ENCODE measurements at places on chromosomes 7 and 10.
A peak's percentile ranks its signal among the peaks of the same experiment; 100 is the strongest.

DNA sequence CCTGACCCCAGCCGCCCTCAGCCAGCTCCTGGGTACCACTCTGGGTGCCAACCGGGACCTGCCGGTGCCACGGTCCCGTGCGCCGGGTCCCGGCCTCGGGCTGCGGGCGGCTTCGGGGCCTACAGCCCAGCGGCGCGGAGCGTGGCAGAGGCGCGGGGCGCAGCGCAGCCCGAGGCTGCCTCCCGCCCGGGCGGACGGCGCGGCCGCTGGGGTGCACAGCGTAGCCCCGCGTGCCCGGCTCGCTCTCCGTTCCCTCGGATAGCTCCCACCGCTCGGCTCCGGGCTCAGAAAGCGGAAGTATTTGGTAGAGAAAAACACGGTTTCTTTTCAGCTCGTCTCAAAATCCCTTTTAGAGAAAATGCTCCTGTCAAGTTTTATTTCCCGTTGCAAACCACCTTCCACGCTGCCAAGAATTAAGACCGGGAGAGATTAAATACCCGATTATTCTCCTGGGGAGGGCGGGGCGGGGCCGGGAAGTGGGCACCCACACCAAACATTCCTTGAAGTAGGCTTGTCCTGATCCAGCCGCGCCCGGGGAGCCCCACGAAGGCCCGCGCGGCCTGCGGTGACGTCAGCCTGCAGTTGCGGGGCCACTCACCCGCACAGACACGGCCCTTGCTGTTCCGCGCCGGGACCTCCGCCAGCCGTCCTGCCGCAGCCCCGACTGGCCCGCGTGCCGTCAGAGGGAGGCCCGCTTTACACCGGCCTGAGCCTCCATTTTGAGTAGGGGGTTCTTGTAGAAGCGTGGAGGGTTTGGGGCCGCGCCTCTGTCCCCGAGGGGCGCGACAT lies 7.2 kb downstream of the HOXA13 start:
- no peak for DNase-seq

GRCh38 chr10:29828956-29829355 lies 194.2 kb upstream of the SVIL start:
- no peak for DNase-seq

GRCh38 chr7:96202102-96202501 lies 119.8 kb downstream of the SLC25A13 start:
- DNase-seq = no peak

GRCh38 chr7:24812305-24812945 lies 55.2 kb upstream of the GSDME start:
- peak; percentile 40 for DNase-seq

DNA sequence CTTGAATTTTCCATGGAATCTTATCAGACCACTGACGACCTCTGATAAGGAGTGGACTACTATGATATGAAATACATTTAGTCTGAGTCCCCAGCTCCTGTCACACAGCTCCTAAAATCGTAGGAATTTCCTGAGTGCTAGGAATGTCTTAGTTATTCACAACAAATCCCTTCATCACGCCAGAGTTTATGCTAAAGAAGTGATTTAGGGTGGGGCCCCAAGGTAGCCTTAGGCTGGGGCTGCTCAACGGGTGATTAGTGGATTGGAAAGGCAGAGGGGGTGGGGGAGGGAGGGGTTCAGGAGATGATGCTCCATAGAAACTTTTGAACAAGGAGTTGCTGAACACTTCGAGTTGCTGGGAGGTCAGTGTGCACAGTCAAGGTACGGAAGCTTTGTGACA lies 7.0 kb upstream of the TET1 start:
- DNase-seq = no peak

GRCh38 chr10:70145666-70146488 lies 623 bp downstream of the TYSND1 start:
- peak; percentile 90 for DNase-seq

DNA sequence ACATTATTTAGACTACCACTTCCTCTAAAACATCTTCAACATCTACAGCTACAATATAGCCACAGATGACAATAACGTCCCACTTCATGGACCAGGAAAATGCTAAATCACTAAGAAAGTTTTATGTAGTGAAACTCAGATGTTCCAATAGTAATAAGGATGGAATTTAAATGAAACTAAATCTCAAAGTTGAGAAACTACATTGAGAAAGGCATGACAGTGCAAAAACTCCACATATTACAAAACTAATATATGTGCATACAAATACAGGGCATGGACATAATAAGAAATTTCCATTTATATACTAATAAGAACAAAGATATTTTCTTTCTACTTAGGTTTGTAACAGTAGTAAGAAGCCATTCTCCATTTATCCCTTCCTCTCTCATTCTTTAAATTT lies 31.1 kb downstream of the POT1 start:
- no peak for DNase-seq

- no peak for DNase-seq
Observed at GRCh38 chr7:30697719-30698460, 15.6 kb upstream of the CRHR2 start.

- DNase-seq = no peak
Observed at GRCh38 chr7:79401254-79401653, 52.2 kb downstream of the MAGI2 start.

DNA sequence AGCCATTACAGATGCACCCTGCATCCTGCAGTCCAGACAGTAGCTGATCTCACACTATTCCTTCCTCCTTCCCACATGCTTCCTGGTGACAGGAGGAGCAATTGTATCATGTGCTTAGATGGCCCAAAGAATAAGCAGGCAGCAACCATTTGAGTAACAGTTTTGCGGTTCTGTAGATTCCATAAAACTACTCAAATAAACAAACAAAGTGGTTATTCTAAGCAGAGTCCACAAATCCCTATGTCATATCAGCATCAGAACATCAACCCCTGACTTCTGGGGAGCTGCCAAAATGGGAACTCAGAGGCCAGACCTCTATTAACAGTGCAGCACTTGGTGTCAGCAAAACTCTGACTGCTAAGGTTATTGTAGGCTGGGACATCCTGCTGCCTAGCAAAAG lies 226.0 kb downstream of the SORCS1 start:
- no peak for DNase-seq

GRCh38 chr7:27389496-27389895 lies 146.9 kb downstream of the EVX1 start:
- no peak for DNase-seq

DNA sequence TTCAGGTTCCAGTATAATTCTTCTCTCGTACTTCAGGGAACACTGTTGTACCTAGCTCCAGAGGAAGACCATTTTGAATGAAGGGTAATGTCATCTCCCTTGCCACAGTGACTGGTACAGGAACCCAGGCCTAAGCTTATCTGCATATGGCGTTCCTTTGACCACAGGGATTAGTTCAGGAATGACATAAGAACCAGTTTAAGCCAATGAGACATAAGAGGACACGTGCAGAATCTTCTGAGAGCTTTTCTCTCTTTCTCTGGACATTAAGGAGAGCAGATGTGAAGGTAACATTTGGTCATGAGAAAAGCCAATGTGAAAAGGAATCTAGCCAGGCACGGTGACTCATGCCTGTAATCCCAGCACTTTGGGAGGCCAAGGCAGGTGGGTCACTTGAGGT lies 21.8 kb upstream of the HIBADH start:
- DNase-seq = no peak

DNA sequence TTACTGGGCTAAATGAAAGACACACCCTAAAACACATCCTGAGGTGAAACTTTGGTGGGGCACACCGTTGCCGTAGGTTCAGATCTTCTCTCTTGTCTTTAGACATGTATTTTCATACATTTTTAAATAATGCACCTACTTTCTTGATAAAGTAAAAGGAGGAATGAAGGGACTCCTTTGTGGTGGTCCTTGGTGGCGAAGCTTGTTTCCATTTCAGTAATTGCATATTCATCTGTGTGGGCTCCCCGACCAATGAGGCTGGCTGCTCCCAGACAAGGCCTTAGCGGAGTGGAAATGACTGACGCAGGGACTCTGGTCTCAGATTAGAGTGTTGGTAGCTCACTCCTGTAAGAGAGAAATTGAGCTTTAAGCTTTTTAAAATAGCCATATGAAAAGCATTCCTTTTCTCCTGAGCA lies 815 bp downstream of the CCSER2 start:
- DNase-seq = peak; percentile 22

DNA sequence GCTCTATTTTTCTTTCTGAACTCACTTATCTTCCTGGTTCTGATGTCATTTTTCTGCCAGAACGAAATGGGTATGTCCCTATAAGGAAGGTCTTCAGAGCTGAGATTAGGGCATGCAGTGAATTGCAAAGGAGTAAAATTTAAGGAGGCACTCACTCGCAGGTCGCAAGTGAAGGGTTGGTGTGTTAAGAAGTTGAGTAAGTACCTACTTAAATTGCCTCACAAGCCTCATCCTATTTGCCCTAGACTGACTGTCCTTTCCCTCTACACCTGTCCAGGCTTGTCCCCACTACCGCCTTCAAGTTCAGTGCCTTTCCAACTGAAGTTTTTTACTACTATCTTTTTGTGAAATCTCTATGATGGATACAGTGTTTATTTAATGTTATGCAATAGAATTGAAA lies 191.5 kb downstream of the AHR start:
- no peak for DNase-seq

DNA sequence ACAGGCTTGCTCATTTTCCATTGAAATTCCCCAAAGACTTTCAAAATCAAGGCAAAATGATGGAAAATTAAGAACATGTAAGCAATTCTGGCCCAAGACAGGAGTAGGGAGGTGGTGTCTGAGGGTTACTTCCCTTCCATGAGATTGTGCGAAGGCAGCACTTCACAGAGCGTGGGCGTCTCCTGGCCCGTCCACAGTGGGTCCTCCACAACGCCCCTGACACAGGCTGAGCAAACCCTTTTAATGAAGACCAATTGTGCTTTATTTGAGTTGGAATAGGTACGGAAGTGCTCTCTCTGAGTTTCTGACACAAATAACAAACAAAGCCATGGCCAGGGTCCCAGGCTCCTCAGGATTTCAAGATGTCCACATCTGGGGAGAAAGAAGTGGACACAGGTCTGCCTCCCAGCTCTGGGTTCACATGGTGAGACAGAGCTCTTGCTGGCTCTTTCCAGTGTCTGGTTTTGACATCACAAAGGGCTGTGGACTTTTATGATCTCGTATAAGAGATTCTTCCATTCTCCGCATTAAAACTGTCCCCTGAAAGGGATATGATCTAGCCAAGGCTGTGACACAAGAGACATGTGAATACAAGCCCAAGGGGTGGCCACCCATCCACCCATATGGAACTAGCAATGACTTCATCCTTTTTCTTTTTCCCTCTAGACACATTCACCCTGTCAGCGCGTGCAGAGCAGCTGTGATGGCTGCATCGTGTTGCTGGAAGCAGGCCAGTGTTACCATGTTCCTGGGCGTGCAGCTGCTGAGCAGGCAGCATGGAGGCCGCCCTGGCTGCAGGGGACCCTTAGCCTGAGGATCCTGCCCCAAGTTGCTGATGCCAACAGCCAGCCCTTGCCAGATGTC lies 145.6 kb downstream of the ADAM12 start:
- no peak for DNase-seq

GRCh38 chr7:112550468-112551060 lies 69.8 kb downstream of the LSMEM1 start:
- DNase-seq = no peak

DNA sequence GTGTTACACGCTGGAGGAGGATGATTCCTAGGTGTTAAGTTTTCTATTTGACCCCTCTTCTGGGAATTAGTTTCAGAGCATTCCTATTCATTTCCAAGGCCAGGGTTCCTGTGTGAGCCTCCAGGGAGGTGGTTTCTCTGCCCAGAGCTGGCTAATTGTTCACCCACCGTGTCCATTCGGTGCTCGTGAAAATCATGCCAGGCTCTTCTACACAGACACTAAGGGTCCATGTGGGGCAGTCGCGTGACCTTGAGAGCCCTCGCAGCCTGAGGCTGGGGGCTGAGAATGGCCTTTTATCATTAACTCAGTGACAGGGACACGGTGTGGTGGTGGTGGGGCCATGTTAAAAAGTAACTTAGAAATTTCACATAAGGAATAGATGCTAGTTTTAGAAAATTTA lies 83.7 kb downstream of the EMX2 start:
- no peak for DNase-seq

GRCh38 chr10:31920538-31920937 lies 8.1 kb downstream of the ARHGAP12 start:
- no peak for DNase-seq

DNA sequence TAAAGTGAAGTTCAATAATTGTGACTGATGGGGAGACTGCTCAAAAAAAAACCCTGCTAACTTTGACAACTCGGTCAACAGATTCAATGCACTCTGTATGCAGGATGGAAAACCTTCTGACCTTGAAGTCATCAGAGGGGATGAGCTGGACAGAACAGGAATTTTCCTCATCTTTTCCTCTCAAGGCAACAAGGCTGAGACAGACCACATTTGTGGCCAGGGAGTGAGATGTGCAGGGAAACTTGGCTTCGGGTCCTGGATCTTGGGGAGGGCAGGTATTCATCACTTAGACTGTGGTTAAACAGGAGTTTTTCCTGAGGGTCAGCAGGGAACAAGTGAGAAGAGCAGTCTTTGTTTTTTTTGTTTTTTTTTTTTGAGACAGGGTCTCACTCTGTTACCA lies 100.6 kb downstream of the BAMBI start:
- no peak for DNase-seq

GRCh38 chr7:39703144-39703543 lies 79.8 kb downstream of the RALA start:
- no peak for DNase-seq

GRCh38 chr7:80770061-80770460 lies 131.6 kb downstream of the CD36 start:
- DNase-seq = no peak

- DNase-seq = no peak
Observed at GRCh38 chr10:80519936-80520650, 17.6 kb upstream of the SH2D4B start.

DNA sequence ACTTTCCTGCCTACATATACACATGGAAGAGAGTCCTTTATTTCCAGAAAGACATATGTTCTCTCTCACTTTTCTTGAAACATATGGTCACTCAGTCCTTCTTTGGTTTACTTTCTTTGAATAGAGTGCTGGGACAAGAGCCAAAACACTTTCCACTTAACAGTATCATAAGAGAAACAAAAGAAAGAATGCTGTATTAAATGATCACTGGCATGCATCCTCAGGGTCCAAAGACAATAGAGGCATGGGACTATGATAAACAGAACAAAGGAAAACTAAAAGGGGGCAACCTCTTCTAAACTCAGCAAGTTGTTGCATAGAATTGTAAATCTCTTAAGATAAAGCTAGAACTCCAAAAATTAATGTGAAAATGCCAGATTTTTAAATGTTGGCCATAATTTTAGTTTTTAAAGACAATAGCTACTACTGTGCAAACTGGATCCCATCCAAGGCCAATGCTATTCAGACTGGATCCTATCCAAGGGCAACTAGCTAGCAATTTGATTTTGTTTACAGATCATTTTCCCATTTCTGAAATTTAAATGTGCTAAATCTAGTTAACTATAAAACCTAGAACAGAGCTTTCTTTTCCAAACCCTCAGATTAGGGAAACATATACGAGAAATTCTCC lies 687.5 kb downstream of the SORCS3 start:
- no peak for DNase-seq

- no peak for DNase-seq
Observed at GRCh38 chr7:159197066-159197975, 52.7 kb upstream of the VIPR2 start.
